ENCODE measurements at places on chromosomes 5 and 9.

- no peaks in the 10 kb centered on the region for H3K4me1 ChIP-seq
- H3K27me3 ChIP-seq = peaks cover 4% of the 10 kb centered on the region
- no peak overlapping the region for H3K27ac ChIP-seq
- no peaks in the 10 kb centered on the region for H3K36me3 ChIP-seq
- no peak overlapping the region for H3K4me3 ChIP-seq
- no peak for DNase-seq
These were observed 521.0 kb upstream of the CHD1 start for GRCh38 chr5:99449786-99450185.

DNA sequence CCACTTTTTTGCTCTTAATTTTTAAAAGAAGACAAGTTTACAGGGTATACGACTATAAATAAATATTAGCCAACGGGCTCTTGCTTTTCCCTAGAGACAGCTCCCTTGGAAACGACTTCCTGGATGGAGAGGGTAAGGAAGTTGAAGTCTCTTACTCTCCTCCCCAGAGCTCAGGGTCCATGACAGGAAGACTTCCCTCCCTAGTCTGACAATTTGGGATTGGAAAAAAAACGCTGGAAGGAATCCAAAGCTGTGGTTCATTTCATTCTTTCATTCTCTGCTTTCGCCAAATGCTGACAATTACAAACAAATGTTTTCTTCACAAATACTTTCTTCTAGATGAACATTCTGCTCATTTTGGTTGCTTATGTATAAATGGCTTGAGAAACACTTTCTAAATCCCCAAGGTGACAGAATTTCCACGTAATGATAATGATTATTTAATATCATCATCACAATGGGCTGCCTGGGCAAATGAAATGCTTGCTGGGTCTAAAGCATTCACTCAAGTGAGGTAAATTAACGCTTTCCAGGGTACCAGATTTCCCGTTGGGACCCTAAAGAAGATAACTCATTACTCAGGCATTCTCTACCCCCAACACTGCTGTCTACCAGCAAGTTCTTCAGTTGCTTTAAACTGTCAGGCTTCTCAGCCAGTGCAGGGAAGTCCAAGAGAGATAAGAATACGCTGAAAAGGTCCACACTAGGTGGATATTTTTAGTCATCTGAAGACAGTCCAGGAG, 139.8 kb upstream of the SLC30A5 start:
- H3K36me3 ChIP-seq = peaks cover 1% of the 10 kb centered on the region
- peaks cover 2% of the 10 kb centered on the region for H3K27me3 ChIP-seq
- no peak overlapping the region for H3K4me3 ChIP-seq
- H3K27ac ChIP-seq = no peak overlapping the region
- H3K4me1 ChIP-seq = peaks cover 14% of the 10 kb centered on the region

DNA sequence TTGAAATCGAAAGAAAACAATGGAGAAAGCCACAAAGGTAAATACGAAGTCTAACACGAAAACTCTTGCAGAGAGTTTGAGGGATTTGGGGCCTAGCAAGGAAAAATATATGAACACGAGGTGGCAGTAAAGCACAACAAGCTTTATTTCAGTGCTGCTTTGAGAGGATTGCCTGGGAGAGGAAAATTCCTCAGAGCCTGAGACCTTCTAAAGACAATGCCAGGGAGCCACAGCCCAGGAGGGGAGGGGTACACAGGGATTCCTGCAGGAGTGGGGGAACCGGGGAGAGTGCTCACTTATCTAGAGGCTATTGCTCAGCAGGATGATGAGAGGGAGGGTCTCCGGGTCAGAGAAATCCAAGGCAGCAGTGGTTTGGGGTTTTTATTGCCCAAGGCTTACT, 134.9 kb upstream of the ADCY2 start:
- DNase-seq = no peak
- H3K27ac ChIP-seq = no peak overlapping the region
- no peaks in the 10 kb centered on the region for H3K4me1 ChIP-seq
- no peaks in the 10 kb centered on the region for H3K36me3 ChIP-seq
- peaks cover 7% of the 10 kb centered on the region for H3K27me3 ChIP-seq
- no peak overlapping the region for H3K4me3 ChIP-seq

- H3K36me3 ChIP-seq = no peaks in the 10 kb centered on the region
- no peaks in the 10 kb centered on the region for H3K27me3 ChIP-seq
- peaks cover 4% of the 10 kb centered on the region for H3K4me1 ChIP-seq
- DNase-seq = no peak
These were observed 1083.4 kb upstream of the CDH18 start for GRCh38 chr5:21071421-21071820.

DNA sequence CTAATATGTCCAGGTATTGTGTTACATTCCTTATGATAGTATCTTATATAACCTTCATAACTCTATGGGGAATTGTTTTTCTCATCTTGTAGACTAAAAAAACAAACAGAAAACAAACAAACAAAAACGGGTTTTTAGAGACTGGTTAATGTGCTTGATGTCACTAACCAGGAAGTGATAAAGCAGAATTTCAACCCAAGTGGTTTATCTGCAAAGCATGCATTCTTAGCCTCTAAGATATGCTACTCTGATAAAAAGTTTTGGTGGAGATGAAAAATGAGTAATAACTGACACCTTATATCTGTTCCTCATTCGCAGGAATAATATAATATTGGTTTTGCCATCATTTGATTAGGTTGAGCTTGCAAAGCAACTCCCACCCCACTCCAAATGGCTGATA, 53.4 kb downstream of the PUM3 start:
- no peak overlapping the region for H3K4me3 ChIP-seq
- H3K27ac ChIP-seq = no peak overlapping the region
- H3K4me1 ChIP-seq = no peaks in the 10 kb centered on the region
- DNase-seq = no peak
- H3K27me3 ChIP-seq = no peaks in the 10 kb centered on the region

- peak; percentile 73 for DNase-seq
- no peak overlapping the region for H3K27ac ChIP-seq
- no peak overlapping the region for H3K4me3 ChIP-seq
- H3K4me1 ChIP-seq = no peaks in the 10 kb centered on the region
These were observed 98.8 kb downstream of the LHX2 start for GRCh38 chr9:124110307-124110915.

DNA sequence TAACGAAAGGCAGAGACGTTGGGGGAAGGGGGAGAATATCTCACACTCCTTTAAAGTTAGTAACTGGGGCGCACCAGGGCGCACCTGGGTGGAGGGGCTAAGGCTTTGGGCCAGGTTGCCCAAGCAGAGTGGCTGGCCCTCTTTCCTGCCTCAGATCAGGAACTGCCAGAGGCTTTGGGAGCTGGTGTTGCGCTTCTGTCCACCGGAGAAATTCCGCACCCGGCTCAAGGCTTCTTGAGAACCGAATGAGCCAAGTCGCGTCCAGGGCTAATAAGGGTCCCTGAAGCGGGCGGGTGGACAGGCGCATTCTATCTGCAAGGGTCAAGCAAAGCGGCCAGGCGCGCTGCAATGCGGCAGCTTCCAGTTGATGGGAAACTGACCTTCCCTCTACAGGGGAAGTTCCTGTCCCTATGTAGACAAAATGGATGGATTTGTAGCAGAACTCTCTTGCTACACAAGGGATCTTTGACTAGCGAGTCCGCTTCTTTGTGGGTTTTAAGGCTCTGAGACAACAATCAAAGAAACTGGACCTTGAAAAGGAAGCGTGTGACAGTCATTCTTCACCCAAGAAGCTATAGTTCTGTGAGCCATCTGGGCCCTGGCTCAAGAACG, 5.5 kb downstream of the PAX5 start:
- H3K27ac ChIP-seq = no peak overlapping the region
- peaks cover 73% of the 10 kb centered on the region for H3K27me3 ChIP-seq
- H3K36me3 ChIP-seq = peaks cover 3% of the 10 kb centered on the region
- H3K4me3 ChIP-seq = no peak overlapping the region
- no peak for DNase-seq
- peaks cover 27% of the 10 kb centered on the region for H3K4me1 ChIP-seq

- DNase-seq = no peak
- peak overlapping the region; percentile 78 for H3K27ac ChIP-seq
- peaks cover 6% of the 10 kb centered on the region for H3K36me3 ChIP-seq
- H3K27me3 ChIP-seq = no peaks in the 10 kb centered on the region
- H3K4me3 ChIP-seq = no peak overlapping the region
- H3K4me1 ChIP-seq = peaks cover 27% of the 10 kb centered on the region
These were observed 18.7 kb downstream of the XRCC4 start for GRCh38 chr5:83095957-83096539.
